ENCODE measurements at places on chromosomes 2 and 18.

DNA sequence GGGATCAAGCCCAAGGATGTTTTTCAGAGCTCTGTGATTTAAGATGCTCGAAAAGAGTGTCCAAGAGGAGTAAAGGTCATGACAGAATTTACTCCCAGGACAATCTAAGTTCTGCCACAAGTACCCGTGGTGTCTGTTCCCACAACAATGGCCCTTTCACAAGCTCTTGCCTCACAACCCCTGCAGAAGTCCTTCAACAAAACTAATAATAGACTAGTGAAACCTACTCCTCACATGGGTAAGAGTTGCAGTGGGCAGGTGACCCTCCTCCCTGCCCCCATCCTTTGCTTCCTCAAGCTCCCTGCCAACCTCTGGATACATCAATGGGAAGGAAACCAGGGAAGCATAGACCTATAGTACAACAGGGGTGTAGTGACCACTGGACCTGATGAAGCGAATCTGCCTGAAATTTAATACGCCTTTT is 34.9 kb downstream of the PTCD3 start:
- no peak for DNase-seq

DNA sequence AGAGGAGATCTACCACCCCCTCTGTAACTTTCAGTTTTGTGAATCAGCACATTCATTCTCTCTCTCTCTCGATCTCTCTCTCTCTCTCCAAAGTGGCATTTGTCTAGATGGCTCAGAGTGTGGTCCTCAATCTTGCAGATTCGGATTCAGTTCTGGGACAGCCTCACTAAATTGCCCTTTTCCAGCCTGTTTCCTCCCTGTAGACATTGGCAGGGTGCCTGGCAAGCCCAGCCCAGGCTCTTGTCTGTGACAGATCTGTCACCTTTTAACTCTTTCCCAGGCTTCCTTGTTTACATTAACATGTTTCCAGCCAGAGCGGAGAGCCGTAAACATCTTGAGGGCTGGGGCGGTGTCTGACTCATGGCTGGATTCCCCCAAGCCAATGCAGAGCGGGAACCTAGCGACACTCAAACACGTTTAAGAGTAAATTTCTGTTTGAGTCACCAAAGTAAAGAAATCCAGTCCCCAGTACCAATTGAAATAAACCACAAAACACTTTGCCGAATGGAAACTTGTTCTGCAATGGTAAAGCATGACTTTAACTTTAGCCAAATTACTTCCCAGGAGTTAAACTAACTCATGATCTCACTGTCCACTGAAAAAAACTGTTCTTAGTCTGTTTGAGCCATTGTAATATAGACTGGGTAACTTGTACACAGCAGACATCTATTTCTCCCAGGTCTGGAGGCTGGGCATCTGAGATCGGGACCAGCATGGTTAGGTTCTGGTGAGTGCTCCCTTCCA is 6.6 kb upstream of the CYP27C1 start:
- no peak for DNase-seq

GRCh38 chr2:143410082-143410897 is 281.1 kb downstream of the ARHGAP15 start:
- no peak for DNase-seq

- DNase-seq: no peak
These were observed 184.2 kb upstream of the SLC35G4 start for GRCh38 chr18:11425211-11425610.
